ENCODE measurements at places on chromosomes 5 and 9.

DNA sequence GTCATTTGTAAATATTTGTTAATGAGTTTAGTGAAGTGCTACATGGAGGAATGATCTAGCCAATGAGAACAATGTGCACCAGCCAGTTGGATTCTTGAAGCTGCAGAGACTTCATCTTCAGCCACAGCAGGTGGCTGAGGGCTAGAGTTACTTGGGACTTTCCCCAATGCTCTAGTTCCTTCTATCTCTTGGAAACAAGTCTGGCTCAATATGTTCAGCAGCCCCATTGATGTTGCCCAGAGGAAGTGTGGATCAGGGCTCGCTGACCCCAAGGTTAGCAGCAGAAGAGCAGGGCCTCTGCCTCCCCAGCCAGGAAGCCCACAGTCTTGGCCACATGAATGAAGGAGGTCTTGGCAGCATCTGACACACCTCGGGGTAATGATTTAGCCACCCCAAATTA is 117.5 kb downstream of the SLC1A3 start:
- no peak for DNase-seq

DNA sequence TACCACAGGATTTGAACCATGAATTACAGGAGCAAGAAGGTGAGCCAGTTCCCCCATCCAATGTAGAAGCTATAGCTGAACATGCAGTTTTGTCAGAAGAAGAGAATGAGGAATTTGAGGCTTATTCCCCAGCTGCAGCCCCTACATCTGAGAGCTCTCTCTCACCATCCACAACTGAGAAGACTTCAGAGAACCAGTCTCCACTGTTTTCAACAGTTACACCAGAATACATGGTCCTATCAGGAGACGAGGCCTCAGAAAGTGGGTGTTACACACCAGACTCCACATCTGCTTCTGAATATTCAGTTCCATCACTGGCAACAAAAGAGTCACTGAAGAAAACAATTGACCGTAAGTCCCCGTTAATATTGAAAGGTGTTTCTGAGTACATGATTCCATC is 40.9 kb downstream of the CMYA5 start:
- DNase-seq = no peak

DNA sequence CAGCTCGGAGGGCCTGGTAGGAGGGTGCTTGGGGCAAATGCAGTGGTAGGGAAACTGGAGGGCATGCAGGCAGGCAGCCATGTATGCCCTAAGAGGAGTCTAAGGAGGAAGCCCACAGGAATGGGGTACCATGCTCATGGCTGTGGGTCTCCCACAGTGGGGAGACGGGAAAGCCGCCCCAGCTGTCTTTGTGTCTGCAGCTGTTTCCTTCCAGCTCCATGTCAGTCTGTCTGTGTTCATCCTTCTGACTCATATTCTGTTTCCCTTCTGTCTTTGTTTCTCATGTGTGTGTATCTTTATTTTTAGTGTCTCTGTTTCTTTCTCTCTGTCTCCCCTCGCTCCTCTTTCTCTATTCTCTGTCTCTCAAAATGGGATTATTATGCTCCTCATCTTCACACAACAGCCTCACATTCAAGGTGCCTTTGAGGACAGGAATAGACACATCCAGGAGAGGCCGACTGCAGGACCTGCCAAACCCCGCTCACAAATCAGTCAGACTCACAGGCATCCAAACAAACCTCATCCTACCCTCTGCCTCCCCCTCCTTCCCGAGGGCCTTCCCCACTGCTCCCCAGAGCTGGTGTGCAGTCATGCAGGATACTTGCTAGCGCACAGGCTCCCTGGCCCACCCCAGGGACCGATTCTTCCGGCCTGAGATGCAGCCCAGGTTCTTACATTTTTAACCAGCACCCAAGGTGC is 68.4 kb upstream of the RARS1 start:
- no peak for DNase-seq

DNA sequence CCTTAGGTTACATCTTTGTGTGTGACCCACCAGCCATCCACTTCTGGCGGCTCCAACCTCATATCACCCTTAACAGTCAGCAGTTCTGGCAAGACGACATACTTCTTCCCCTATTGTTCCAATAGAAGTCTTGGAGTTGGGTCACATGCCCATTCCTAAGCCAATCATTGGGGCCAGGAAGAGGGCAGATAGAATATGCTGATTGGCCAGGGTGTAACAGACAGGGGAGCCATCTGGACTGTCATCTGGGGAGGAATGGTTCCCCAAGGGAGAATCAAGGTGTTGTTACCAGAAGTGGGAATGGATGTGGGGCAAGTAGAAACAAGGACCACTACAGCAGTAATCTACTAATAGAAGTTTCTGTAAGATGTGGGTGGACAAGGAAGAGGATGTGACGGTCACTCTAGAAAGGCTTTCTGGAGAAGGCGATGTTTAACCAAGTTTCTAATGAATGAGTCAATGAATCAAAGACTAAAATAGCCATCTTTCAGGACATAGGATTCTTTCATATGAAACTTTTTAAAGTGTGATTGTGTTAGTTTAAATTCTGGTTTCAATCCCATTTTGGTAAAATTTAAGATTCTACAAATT is 200.4 kb downstream of the ARHGAP26 start:
- DNase-seq = no peak

Data from stimulated activated CD4-positive, alpha-beta T cell treated with anti-CD3 and anti-CD28 coated beads, Interleukin-15, amount 100 ng/mL, for 1 hour (primary cell).